Activated CD8-positive, alpha-beta T cell treated with anti-CD3 and anti-CD28 coated beads for 36 hours (primary cell): ENCODE measurements at places on chromosomes 11 and 22. TPM values are rescaled to one million over a fixed set of nuclear protein-coding genes. Genes with fewer than 3 reads are reported as not detected.
A peak's percentile ranks its signal among the peaks of the same experiment; 100 is the strongest.

DNA sequence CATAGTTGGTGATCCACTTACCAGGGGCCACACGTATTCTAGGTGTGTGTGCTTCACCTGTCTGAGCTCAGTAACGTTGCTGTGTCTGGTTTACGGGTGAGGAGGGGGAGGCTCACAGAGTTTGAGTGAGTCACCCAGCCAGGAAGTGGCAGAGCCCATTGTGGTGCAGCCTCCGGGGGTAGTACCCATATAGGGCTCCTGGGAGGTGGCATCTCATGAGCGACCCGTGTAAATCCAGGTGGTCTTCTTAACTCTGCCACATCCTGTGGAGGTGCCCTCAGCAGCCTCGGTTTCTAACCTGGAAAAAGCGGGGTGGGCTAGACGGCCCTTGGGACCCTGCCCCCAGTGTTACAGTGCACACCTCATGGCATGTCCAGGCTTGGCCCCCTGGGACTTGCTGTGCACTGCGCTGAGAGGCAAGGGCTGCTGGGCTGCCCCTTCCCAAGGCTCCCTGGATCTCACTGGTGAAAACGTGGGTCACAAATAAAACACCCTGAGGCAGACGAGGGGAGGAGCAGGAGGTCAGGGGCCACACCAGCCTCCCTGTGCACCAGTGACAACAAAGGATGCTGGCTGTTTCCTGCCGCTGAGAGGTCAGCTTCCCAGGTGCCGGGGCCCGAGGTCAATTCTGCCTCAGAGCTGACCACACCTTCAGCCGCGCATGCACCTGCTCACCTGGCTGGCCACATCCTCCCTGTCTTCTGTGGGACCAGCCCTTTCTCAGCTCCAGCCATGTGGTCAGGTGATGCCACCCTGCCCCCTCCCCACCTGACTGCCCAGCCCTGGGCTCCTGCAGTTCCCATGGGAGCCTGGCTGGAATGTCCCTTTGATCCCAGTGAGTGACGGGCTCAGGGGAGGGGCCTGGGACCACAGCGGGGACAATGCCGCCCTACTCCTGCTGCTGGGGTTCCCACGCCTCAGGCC, 305.1 kb downstream of the CTTN start:
- H3K27ac ChIP-seq = no peak overlapping the region
- no peak overlapping the region for H3K4me3 ChIP-seq
- H3K27me3 ChIP-seq = no peaks in the 10 kb centered on the region
- DNase-seq = peak; percentile 19
- no peaks in the 10 kb centered on the region for H3K4me1 ChIP-seq

GRCh38 chr11:44752713-44753112, 26.0 kb downstream of the TSPAN18 start:
- no peak overlapping the region for H3K27ac ChIP-seq
- peaks cover 2% of the 10 kb centered on the region for H3K4me1 ChIP-seq
- H3K4me3 ChIP-seq = no peak overlapping the region
- no peaks in the 10 kb centered on the region for H3K27me3 ChIP-seq

GRCh38 chr22:37632174-37633088, 7.0 kb upstream of the SH3BP1 start:
- no peaks in the 10 kb centered on the region for H3K27me3 ChIP-seq
- H3K27ac ChIP-seq = peak overlapping the region; percentile 88
- H3K4me1 ChIP-seq = peaks cover 79% of the 10 kb centered on the region
- DNase-seq = peak; percentile 73

BCO2 gene
- total RNA-seq = 0.97 TPM

- peaks cover 9% of the 10 kb centered on the region for H3K27me3 ChIP-seq
- H3K4me1 ChIP-seq = no peaks in the 10 kb centered on the region
Measured at GRCh38 chr11:19923626-19924025, 211.0 kb downstream of the NAV2 start.

OR52I2 gene
- not detected for total RNA-seq

OR5B2 gene
- not detected for total RNA-seq

KCNJ11 gene
- 2.4 TPM for total RNA-seq

DNA sequence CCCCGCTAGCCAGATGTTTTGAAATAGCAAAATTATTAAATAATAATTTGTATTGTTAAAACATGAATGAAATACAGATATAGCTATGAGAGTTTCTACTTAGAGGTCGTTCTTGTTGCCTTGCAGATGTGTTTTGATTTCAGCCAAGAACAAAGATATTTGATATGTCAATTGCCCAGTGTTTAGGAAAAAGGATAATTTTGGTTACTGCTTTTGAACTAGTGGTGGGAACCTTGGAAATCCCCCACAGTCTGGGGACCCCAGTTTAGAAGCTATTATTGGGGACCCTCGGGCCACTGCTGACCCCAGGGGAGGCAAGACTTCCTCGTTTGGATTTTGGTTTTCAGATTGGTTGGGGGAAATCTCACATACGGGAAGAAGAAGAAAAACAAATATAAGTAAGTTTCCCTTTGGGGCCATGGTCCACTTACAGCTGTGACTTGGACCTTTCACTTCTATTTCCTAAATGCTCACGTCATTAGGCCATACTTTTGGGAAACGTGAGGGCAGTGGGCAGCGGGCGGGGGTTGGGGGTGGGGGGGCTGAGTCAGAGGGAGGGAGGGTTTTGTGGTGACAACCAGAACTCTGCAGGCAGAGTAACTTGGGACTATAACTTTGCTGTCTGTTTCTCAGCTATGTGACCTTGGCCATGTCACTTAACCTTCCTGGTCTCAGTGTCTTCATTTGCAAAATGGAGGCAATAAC, 37.0 kb downstream of the LDLRAD3 start:
- no peak for DNase-seq
- no peaks in the 10 kb centered on the region for H3K36me3 ChIP-seq
- H3K27me3 ChIP-seq = peaks cover 3% of the 10 kb centered on the region
- no peak overlapping the region for H3K4me3 ChIP-seq

DNA sequence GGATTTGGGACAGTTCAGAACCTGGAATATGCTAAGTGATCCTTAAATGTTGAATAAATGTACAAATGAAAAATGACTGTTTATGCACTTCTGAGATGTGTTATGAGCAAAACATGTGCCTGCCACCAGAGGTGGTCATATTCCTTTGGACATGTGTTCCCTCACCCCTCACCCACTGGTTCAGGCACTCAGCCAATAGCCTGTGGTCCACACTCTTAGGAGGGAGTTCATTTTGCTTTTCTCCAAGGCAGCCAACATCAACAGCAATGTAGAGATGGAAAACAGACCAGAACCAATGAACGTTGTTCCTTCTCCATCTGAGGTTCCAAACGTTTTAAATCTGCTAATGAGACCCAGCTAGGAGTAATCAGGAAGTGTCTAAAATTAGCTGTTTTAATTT, 44.0 kb downstream of the RPUSD4 start:
- H3K36me3 ChIP-seq = no peaks in the 10 kb centered on the region
- H3K4me3 ChIP-seq = no peak overlapping the region
- no peak overlapping the region for H3K27ac ChIP-seq
- peaks cover 2% of the 10 kb centered on the region for H3K27me3 ChIP-seq
- peaks cover 3% of the 10 kb centered on the region for H3K4me1 ChIP-seq

- H3K4me3 ChIP-seq = no peak overlapping the region
- peaks cover 4% of the 10 kb centered on the region for H3K27me3 ChIP-seq
- H3K36me3 ChIP-seq = no peaks in the 10 kb centered on the region
- no peaks in the 10 kb centered on the region for H3K4me1 ChIP-seq
- H3K27ac ChIP-seq = no peak overlapping the region
Measured at GRCh38 chr11:85912414-85912813, 57.2 kb downstream of the CCDC83 start.

DNA sequence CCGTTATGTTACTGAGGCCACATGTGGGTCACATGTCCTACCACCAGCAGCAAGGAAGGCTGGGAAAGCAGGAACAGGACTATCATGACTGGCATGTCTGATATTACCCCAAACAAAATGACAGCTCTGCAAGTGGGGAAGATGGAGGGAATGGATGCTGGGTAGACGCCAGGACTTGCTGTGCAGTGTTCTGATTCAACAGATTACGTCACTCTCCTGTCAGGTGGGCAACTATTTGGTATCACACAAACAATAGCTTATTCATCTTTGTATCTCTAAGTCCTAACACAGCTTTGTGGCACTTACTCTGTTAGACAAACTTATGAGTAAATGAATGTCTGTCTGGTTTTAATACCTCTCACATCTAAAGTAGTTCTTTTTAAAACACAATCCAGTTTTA, 105.2 kb downstream of the SPON1 start:
- peaks cover 13% of the 10 kb centered on the region for H3K4me1 ChIP-seq
- H3K27ac ChIP-seq = no peak overlapping the region
- H3K36me3 ChIP-seq = no peaks in the 10 kb centered on the region
- DNase-seq = no peak
- H3K4me3 ChIP-seq = no peak overlapping the region

LRRC56 gene
- total RNA-seq = 0.99 TPM

GRCh38 chr11:65860278-65861164, at the start of gene MUS81:
TSS of gene MUS81 (plus strand) at chr11:65860433. CDS start at chr11:65860754, 321 bp downstream.
- H3K4me1 ChIP-seq = peaks cover 27% of the 10 kb centered on the region
- no peaks in the 10 kb centered on the region for H3K27me3 ChIP-seq
- peak within 1 kb of the TSS; percentile 99 for H3K27ac ChIP-seq
- H3K36me3 ChIP-seq = peaks cover 53% of the 10 kb centered on the region

UBQLN3 gene
- not detected for total RNA-seq
